ENCODE measurements at places on chromosomes 3 and 15. TPM values are rescaled to one million over a fixed set of nuclear protein-coding genes. Genes with fewer than 3 reads are reported as not detected.

The SLC38A3 gene
- 9.1 TPM for polyA plus RNA-seq

The ACKR4 gene
- polyA plus RNA-seq, result 1.3 TPM

The NRROS gene
- 3.9 TPM for polyA plus RNA-seq

The C3orf85 gene
- polyA plus RNA-seq, result 18.4 TPM

The LMAN1L gene
- not detected for polyA plus RNA-seq

The STIMATE gene
- 15.9 TPM for polyA plus RNA-seq

The MUC13 gene
- polyA plus RNA-seq, result not detected

The TMEM207 gene
- 17.8 TPM for polyA plus RNA-seq

The TMEM40 gene
- polyA plus RNA-seq, result 1.7 TPM

The CAV3 gene
- 0.89 TPM for polyA plus RNA-seq

The XCR1 gene
- polyA plus RNA-seq, result 0.14 TPM

The CFAP100 gene
- 1.7 TPM for polyA plus RNA-seq

The NR2E3 gene
- polyA plus RNA-seq, result 1.1 TPM

The ARHGAP31 gene
- polyA plus RNA-seq, result 12.7 TPM

The GOLGA6B gene
- not detected for polyA plus RNA-seq

The ACTC1 gene
- polyA plus RNA-seq, result 28.7 TPM

The ROBO1 gene
- 102 TPM for polyA plus RNA-seq

The IGDCC3 gene
- 10.6 TPM for polyA plus RNA-seq
